ENCODE measurements at places on chromosomes 6 and 20. TPM values are rescaled to one million over a fixed set of nuclear protein-coding genes. Genes with fewer than 3 reads are reported as not detected.

DUSP15 gene
- not detected for total RNA-seq

WASF1 gene
- total RNA-seq: 55.7 TPM

ACTL10 gene
- total RNA-seq: 1.7 TPM

SMOC2 gene
- not detected for total RNA-seq

SOBP gene
- 0.21 TPM for total RNA-seq

TAP2 gene
- total RNA-seq: 43.3 TPM

C4B gene
- 12.7 TPM for total RNA-seq

FOXC1 gene
- total RNA-seq: 16.8 TPM

MAP3K5 gene
- 7.6 TPM for total RNA-seq

HECA gene
- total RNA-seq: 11.5 TPM

RAB44 gene
- total RNA-seq: 0.09 TPM

FOXS1 gene
- not detected for total RNA-seq

ADGRF4 gene
- total RNA-seq: 4.0 TPM

HELZ2 gene
- 24.7 TPM for total RNA-seq

CCN6 gene
- total RNA-seq: not detected

PPP1R14C gene
- total RNA-seq: 38.7 TPM

ANGPT4 gene
- total RNA-seq: not detected

CPXM1 gene
- not detected for total RNA-seq

AKAP12 gene
- total RNA-seq: 0.34 TPM

SRMS gene
- total RNA-seq: 1.4 TPM

OTOR gene
- not detected for total RNA-seq

WFDC6 gene
- total RNA-seq: not detected

KCNK16 gene
- total RNA-seq: not detected

TINAG gene
- total RNA-seq: not detected

PLN gene
- not detected for total RNA-seq

ELOVL4 gene
- 6.2 TPM for total RNA-seq

CCN5 gene
- total RNA-seq: 0.93 TPM

MCCD1 gene
- total RNA-seq: not detected

DNAH8 gene
- not detected for total RNA-seq

FERMT1 gene
- total RNA-seq: 25.5 TPM

CRISP3 gene
- not detected for total RNA-seq

MATN4 gene
- total RNA-seq: not detected
